ENCODE measurements at places on chromosomes 2 and 18.

DNA sequence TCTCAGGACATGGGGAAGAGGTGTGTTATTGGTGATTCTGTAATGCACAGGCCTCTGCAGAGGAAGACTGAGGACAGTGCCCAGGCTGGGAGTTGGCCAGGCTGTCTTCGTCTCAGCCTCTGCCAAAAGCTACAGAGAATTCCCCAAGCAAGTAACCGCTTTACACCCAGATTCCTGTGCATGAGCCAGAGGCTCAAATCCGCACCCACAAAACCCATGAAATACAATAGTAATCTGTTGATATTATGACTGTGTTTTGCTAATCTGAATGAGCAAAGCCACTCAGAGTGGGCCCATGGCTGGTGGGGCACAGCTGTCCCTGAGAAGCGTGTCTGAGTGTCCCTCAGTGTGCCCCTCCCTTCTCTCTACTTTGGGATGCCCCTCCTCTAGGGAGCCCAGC is 149.5 kb upstream of the PXDN start:
- no peak overlapping the region for H3K27ac ChIP-seq
- H3K36me3 ChIP-seq, result no peaks in the 10 kb centered on the region
- DNase-seq, result no peak
- no peaks in the 10 kb centered on the region for H3K27me3 ChIP-seq
- no peak overlapping the region for H3K4me3 ChIP-seq

GRCh38 chr2:75074228-75074627 is 115.8 kb downstream of the POLE4 start:
- no peak for DNase-seq
- no peaks in the 10 kb centered on the region for H3K4me1 ChIP-seq
- no peak overlapping the region for H3K4me3 ChIP-seq
- no peaks in the 10 kb centered on the region for H3K36me3 ChIP-seq

DNA sequence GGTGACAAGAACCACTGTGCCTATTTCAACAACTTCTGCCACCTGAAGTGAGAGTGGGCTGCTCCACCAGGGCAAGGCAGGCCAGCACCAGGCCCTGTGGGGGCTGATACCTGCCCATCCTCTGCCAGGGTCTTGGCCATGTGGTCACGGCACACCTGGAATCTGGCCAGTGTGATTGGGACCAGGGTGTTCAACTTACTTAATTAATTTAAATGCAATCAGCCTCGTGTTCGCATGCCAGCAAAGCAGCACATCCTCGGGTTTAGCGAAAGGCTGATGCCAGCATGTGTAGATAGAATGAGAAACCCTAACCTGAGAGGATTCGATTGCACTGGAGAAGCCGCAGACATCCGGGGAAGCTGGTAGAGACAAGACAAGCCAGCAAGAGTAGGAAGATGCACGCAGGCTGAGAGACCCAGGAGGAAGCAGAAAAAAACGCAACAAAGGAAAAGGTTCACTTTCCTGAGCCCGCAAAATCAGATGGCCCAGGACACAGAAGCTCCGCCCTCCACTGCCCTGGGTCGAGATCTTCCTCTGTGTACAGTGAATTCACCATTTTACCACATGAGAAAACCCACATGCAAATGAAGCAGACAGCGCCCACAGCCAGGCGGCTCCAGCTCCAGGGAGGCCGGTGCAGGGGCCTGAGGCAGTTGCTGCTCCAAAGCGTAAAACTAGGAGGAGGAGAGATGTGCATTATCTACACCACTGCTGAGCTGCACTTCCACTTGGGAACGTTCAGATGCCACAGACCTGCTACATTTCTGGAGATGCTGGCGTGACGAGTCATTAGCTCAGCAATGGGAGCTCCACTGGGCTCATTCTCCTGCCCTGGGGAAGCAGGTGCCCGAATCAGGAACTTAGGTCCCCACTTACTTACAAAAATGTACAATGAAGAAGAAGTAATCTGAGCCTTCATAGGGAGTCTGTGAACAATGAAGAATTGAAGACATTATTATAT is 92.1 kb downstream of the TMEM18 start:
- H3K27me3 ChIP-seq, result no peaks in the 10 kb centered on the region
- no peak overlapping the region for H3K4me3 ChIP-seq
- peak; percentile 25 for DNase-seq
- H3K4me1 ChIP-seq, result no peaks in the 10 kb centered on the region

DNA sequence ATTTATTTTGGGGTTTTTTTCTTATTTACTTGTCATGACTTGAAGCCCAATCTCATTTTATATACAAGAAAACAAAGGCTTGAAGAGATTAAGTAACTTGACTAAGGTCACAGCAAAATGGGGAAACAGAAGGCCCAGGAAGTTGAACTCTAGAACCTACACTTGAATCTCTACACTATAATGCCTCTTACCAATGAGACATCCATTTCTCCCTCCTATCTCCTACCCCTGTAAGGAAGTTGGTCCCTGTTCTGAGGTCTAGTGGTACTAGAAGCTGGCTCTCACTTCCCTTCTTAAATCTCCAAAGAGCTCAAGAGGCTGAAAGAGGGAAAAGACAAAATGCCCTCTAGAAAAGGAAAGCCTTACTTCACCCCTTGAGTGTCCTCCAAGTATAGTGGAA is 25.5 kb upstream of the IHH start:
- H3K27ac ChIP-seq, result no peak overlapping the region
- no peaks in the 10 kb centered on the region for H3K27me3 ChIP-seq
- no peaks in the 10 kb centered on the region for H3K36me3 ChIP-seq
- DNase-seq, result no peak
- no peaks in the 10 kb centered on the region for H3K4me1 ChIP-seq
- H3K4me3 ChIP-seq, result no peak overlapping the region

GRCh38 chr2:148721520-148721931 is 77.0 kb downstream of the EPC2 start:
- H3K36me3 ChIP-seq, result no peaks in the 10 kb centered on the region
- no peak for DNase-seq
- no peaks in the 10 kb centered on the region for H3K27me3 ChIP-seq

GRCh38 chr2:180046776-180047175 is 39.7 kb upstream of the CWC22 start:
- H3K27me3 ChIP-seq, result no peaks in the 10 kb centered on the region
- H3K36me3 ChIP-seq, result no peaks in the 10 kb centered on the region
- no peak overlapping the region for H3K4me3 ChIP-seq
- no peak for DNase-seq
- H3K27ac ChIP-seq, result no peak overlapping the region
- 0 out of 2 replicates have a peak, but pooled peaks cover 4% of the 10 kb centered on the region for H3K4me1 ChIP-seq

- no peaks in the 10 kb centered on the region for H3K27me3 ChIP-seq
- H3K4me1 ChIP-seq, result peaks cover 50% of the 10 kb centered on the region
- H3K4me3 ChIP-seq, result no peak overlapping the region
- H3K36me3 ChIP-seq, result no peaks in the 10 kb centered on the region
- H3K27ac ChIP-seq, result no peak overlapping the region
Observed at GRCh38 chr2:68839260-68839833, 31.9 kb downstream of the BMP10 start.

GRCh38 chr18:58297198-58297597 is 253.2 kb downstream of the NEDD4L start:
- no peaks in the 10 kb centered on the region for H3K27me3 ChIP-seq
- H3K36me3 ChIP-seq, result no peaks in the 10 kb centered on the region

GRCh38 chr2:122627388-122627787 is 871.9 kb downstream of the TSN start:
- H3K27me3 ChIP-seq, result no peaks in the 10 kb centered on the region
- no peak for DNase-seq
- H3K4me1 ChIP-seq, result no peaks in the 10 kb centered on the region
- H3K4me3 ChIP-seq, result no peak overlapping the region
- no peaks in the 10 kb centered on the region for H3K36me3 ChIP-seq

- H3K4me3 ChIP-seq, result no peak overlapping the region
- H3K4me1 ChIP-seq, result no peaks in the 10 kb centered on the region
- no peak overlapping the region for H3K27ac ChIP-seq
- no peaks in the 10 kb centered on the region for H3K36me3 ChIP-seq
Observed at GRCh38 chr2:63530704-63531279, 57.5 kb downstream of the WDPCP start.

DNA sequence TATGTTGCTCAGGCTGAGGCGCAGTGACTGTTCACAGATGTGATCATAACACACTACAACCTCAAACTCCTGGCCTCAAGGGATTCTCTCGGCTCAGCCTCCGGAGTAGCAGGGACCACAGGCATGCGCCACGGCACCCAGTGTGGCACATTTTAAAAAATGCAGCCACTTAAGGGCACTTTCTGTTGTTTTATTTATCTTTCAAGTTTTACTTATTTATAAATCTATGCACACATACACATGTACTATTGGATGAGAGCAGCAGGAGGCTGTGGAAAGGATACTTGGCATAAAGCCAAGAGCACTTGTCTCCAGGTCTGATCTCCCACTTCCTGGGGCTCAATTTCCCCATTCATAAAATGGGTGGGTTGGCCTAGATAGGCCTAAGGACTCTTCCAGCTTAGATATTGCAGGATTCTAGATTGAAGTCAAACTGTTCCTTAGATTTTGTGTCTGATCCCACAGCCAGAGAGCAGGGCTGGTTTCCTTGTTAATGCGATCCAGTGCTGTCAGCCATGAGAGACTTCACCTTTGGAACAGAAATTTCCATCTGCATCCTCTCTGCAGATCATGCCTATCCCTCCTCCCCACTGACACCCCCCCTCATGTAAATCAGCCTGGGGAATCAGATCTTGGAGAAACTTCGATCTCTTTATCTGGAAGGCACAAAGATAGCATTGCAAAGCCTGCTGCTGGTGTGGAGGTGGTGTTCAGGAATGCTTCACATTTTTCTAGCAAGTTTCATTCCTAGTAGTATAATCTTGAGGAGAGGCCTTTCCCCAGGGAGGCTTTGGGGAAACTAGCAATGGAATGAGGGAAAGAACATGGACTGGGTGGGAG is 24.7 kb downstream of the PCBP1 start:
- H3K27me3 ChIP-seq, result no peaks in the 10 kb centered on the region
- no peak overlapping the region for H3K27ac ChIP-seq
- peaks cover 34% of the 10 kb centered on the region for H3K4me1 ChIP-seq
- no peak for DNase-seq

DNA sequence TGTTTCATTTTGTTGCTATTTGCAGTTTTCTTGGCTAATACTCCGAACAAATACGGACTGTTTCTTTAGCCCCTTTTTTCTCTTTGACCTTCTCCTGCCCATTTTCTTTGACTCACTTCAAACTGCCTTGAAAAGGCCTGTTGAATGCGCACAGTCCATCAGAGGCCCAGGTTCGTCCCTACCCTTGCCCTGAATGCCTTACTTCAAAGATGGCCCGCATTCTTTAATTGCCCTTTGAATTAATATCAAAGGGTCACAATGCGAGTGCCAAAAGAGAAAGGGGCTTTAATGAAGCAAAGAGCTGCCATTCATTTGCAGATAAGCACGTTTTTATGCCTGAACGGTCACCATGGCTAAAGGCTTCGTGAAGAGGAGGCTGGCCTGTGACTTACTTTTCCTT is 29.7 kb downstream of the PAX3 start:
- no peak overlapping the region for H3K27ac ChIP-seq
- no peaks in the 10 kb centered on the region for H3K4me1 ChIP-seq

GRCh38 chr2:144666032-144666431 is 146.1 kb upstream of the ZEB2 start:
- no peak for DNase-seq
- H3K27me3 ChIP-seq, result no peaks in the 10 kb centered on the region

DNA sequence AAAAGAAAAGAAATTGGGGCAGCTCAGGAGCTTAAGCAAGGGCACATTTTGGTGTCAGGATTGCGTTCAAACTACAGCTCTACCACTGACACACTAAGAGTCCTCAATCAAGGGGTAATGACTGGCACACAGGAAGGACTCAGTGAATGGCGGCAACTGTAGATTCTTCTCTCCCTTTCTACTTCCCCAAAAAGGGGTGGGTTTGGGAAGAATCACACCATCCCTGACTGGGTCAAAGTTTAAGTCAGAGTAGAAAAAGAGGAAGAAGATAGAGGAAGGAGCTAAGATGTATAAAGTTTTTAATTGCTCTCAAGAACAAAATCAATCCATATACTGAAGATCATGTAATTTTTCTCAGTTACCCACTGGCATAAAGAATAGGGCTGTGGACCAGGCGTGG is 2.6 kb downstream of the NLRC4 start:
- no peaks in the 10 kb centered on the region for H3K27me3 ChIP-seq
- H3K27ac ChIP-seq, result no peak overlapping the region
- no peak for DNase-seq
- no peaks in the 10 kb centered on the region for H3K36me3 ChIP-seq

DNA sequence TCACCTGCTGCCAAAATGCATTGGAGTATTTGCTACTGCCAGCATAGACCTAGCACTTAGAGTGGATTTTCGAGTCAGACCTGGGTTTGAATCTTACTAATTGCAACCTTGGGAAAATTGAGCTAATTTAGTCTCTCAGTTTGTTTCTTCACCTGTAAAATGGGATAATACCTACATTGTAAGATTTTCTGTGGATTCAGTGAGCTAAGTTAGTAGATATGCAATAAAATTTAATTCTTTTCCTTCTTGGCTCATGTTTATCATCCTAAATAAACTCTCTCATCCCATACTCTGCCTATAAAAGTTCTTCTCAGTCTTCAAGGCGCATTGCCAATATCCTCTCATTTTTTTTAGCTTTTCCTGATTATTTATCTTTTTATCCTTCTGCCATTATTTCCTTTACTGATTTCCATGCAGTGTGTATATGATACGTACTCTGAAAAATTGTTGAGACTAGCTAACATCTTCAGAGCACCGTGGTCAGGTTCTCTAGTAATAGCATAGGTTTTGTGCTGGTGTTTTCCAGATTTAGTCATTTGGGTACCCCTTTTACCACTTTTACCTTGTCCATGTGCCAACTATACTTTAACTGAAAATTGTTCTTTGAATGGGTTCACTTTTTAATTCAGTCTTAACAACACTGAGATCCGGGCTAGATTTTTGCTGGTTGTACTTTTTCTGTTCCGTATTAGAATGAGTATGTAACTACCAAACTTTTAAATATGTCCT is 7.3 kb downstream of the CEP192 start:
- H3K4me1 ChIP-seq, result no peaks in the 10 kb centered on the region
- no peak for DNase-seq
- H3K27ac ChIP-seq, result no peak overlapping the region
- no peak overlapping the region for H3K4me3 ChIP-seq
- H3K36me3 ChIP-seq, result peaks cover 7% of the 10 kb centered on the region
- H3K27me3 ChIP-seq, result no peaks in the 10 kb centered on the region

GRCh38 chr18:21678859-21679258 is 25.7 kb downstream of the ABHD3 start:
- peak overlapping the region; percentile 14 for H3K27ac ChIP-seq
- H3K36me3 ChIP-seq, result no peaks in the 10 kb centered on the region
- H3K27me3 ChIP-seq, result no peaks in the 10 kb centered on the region
- peaks cover 9% of the 10 kb centered on the region for H3K4me1 ChIP-seq
- peak; percentile 39 for DNase-seq
- H3K4me3 ChIP-seq, result no peak overlapping the region

- no peak overlapping the region for H3K4me3 ChIP-seq
- H3K36me3 ChIP-seq, result no peaks in the 10 kb centered on the region
- peaks cover 6% of the 10 kb centered on the region for H3K4me1 ChIP-seq
- H3K27me3 ChIP-seq, result no peaks in the 10 kb centered on the region
- no peak for DNase-seq
Observed at GRCh38 chr2:96967436-96967835, 18.9 kb downstream of the FAM178B start.

GRCh38 chr2:240463866-240464481 is 28.5 kb downstream of the GPC1 start:
- H3K4me3 ChIP-seq, result no peak overlapping the region
- no peak for DNase-seq
- H3K27ac ChIP-seq, result no peak overlapping the region
- H3K36me3 ChIP-seq, result no peaks in the 10 kb centered on the region
